ENCODE measurements at places on chromosomes 12 and 14.

DNA sequence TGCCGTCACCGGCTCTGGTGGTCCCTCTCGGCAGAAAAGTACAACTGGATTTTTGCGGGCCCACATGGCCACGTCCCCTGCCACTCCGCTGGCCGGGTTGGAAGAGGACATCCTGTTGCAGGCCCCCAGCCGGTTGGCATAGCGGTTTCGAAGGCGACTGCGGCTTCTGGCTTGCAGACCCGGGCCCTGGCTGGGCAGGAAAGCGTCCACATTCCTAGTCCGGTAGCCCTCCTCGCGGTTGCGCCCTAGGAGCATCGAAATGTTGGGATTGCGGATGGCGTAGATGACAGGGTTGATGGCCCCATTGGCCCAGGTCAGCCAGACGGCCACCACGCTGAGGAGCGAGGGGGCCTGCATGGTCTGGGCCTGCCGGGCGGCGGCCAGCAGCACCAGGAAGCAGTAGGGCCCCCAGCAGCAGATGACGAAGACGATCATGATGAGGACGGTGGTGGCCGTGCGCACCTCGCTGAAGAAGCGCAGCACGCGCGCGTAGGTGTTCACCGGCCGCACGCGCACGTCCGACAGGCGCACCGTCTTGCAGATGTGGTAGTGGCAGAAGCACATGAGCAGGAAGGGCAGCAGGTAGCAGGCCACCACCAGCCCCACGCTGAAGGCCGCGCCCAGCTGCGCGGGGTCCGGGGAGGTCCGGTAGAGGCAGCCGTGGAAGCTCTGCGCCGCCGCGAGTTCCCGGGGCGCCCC is 1.2 kb downstream of the GPR135 start:
- DNase-seq: no peak

- no peak for DNase-seq
These were observed 3.1 kb downstream of the PKP2 start for GRCh38 chr12:32893458-32893857.

DNA sequence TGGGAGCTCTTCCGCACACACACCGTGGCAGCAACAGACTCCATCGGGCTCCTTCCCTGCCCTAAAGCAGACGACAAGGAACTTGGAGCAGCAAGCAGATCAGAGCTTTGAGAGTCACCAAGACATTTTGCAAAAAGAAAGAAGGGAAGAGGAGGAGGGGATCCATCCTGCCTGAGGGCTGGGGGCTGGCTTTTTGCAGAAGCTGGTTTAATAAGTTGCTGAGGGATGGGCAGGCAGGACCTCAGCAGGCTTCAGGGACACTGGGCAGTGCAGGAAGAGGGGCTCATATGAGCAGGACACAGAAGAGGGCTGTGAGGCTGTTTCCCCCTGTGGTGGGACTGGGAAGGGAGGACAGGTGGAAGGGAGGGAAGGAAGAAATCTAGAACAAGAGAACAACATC is 133.4 kb upstream of the GSC start:
- DNase-seq: no peak

- DNase-seq: no peak
These were observed at the start of gene IKZF4 for GRCh38 chr12:56020423-56021184. IKZF4 (plus strand) TSS chr12:56021043; CDS start chr12:56021494, 451 bp downstream.

GRCh38 chr14:33589334-33589733 is 361.5 kb downstream of the EGLN3 start:
- DNase-seq: no peak

DNA sequence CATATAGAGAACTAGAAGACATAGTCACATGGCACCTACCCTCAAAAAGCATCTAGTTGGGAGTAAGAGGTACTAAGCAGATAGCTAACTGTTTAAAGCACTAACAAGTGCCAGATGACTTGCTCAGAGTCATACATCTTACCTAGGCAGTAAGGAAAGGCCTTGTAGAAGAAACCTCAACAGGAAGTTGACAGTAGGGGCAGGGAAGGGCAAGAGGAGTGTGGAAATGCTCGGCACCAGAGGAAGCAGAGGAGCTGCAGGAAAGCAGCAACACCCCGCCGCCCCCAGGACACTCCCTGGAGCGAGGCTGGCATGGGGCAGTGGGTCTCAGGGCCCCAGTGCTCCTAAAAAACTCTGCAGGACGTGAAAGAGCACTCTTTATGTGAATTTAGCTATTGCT is 92.9 kb downstream of the PPP2R5C start:
- DNase-seq: no peak

GRCh38 chr12:108722992-108723766 is 8.1 kb downstream of the CORO1C start:
- no peak for DNase-seq

Data from stimulated activated CD8-positive, alpha-beta memory T cell treated with anti-CD3 and anti-CD28 coated beads, Interleukin-4, amount 100 ng/mL, for 1 hour (primary cell).